ENCODE measurements at places on chromosomes 2 and 18.

- no peak for DNase-seq
Observed at GRCh38 chr2:101195871-101196661, 44.9 kb upstream of the TBC1D8 start.

DNA sequence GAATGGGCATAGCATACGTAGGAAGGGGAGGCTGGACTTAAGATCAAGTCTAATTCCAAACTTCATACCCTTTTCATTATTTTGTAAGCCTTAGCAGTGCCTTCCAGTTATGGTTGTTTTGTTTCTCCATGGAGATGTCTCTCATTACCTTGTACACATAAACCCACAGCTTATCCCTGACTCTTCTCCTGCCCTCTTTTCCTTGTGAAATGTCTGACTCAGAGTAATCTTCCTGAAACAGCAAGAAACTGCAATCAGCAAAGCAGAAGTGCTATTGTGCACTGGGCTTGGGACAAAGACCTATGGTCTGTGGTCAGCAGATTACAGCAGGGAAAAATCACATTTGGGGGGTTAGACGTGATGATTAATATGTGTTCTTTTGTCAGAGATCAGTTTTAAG is 176.7 kb downstream of the IKZF2 start:
- no peak for DNase-seq

GRCh38 chr2:112629224-112629623 is 16.5 kb upstream of the SLC20A1 start:
- DNase-seq, result no peak

DNA sequence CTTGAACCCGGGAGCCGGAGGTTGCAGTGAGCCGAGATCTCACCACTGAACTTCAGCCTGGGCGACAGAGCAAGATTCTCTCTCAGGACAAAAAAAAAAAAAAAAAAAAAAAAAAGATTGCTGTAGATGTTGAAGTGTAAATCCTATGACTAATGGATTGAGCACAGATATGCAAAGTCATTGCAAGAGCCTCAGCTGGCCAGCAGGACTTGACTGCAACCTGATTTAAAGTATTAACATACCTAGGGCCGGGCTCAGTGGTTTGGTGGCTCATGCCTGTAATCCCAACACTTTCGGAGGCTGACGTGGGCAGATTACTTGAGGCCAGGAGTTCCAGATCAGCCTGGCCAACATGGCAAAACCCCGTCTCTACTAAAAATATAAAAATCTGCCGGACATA is 103.4 kb upstream of the MSH2 start:
- DNase-seq, result no peak

DNA sequence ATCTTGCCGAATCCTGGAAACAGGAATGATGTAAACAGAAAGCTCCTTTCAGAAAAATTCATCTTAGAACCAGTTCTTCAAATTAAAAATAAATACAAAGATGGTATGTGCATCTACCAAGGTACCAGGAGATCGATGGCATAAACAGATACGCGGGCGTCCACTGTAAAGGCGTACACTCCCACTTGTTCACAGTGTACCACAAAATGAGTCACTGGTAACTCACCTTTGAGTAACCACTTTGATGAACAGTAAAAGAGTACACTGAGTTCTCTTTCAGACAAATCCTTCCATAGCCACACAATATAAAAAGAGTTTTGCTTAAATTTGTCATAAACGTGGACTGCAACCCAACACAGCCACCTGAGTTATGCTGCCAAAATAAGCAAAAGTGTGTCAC is 128.3 kb downstream of the DNER start:
- DNase-seq, result no peak

DNA sequence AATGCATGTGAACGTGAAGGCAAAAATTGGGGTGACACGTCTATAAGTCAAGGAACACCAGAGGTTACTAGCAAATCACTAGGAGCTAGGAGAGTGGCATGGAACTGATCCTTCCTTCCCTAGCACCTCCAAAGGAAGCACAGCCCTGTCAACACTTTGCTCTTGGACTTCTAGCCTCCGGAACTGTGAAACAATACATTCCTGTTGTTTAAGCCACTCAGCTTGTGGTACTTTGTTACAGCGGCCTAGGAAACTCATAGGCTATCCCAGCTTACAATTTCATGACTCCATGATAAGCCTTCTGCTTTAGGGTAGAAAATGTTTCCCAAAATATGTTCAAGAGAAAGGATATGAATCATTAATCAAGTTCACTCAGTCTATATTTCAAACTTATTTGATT is 798.1 kb downstream of the DCDC2C start:
- no peak for DNase-seq

DNA sequence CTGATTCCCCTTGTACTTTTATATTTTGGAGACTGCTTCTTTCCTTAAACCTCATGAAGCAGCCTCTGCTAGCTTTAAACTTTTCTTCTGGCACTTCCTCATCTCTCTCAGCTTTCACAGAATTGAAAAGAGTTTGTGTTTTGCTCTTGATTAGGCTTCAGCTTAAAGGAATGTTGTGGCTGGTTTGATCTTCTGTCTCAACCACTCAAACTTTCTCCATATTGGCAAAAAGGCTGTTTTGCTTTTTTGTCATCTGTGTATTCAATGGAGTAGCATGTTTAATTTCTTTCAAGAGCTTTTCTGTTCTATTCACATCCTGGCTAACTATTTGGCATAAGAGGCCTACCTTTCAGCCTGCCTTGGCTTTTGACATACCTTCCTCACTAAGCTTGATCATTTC is 36.3 kb upstream of the MSTN start:
- no peak for DNase-seq

GRCh38 chr2:73970141-73970803 is 14.4 kb upstream of the TET3 start:
- DNase-seq, result no peak

All from left cardiac atrium (tissue), 4 donors.